ENCODE measurements at places on chromosomes 3 and 15. TPM values are rescaled to one million over a fixed set of nuclear protein-coding genes. Genes with fewer than 3 reads are reported as not detected.

GRCh38 chr3:152364237-152364636, 95.5 kb downstream of the MBNL1 start:
- no peak for DNase-seq
- peaks cover 78% of the 10 kb centered on the region for H3K4me1 ChIP-seq
- no peaks in the 10 kb centered on the region for H3K27me3 ChIP-seq
- H3K36me3 ChIP-seq, result peaks cover 21% of the 10 kb centered on the region

Gene PTH1R
- not detected for total RNA-seq

DNA sequence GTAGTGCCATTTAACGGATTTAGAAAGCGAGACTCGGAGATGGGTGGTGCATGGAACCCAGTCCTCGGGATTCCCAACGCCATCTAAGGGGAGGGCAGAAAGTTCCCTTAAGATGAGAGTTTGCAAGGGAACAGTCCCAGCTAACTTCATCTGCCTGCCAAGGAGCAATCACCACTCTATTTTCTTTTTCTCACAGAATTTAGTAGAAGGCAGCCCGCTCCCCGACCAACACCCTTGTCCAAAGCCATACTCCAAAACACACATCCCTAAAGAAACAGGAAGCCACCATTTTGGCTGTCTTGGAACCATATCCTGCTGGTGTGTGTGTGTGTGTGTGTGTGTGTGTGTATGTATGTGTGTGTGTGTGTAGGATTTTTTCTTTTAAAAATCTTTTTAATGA, 7.1 kb upstream of the FGD5 start:
- no peak overlapping the region for H3K4me3 ChIP-seq
- no peak for DNase-seq
- no peaks in the 10 kb centered on the region for H3K36me3 ChIP-seq
- H3K4me1 ChIP-seq, result no peaks in the 10 kb centered on the region
- H3K27me3 ChIP-seq, result peaks cover 55% of the 10 kb centered on the region
- no peak overlapping the region for H3K27ac ChIP-seq

Gene IL20RB
- 8.7 TPM for total RNA-seq

- H3K27ac ChIP-seq, result no peak overlapping the region
- peaks cover 39% of the 10 kb centered on the region for H3K27me3 ChIP-seq
- H3K4me1 ChIP-seq, result no peaks in the 10 kb centered on the region
- no peak for DNase-seq
- no peak overlapping the region for H3K4me3 ChIP-seq
These were observed 42.1 kb downstream of the SLC6A11 start for GRCh38 chr3:10858091-10858490.

Gene PRR20G
- total RNA-seq, result not detected

- H3K4me1 ChIP-seq, result peaks cover 37% of the 10 kb centered on the region
- no peaks in the 10 kb centered on the region for H3K36me3 ChIP-seq
- H3K4me3 ChIP-seq, result no peak overlapping the region
- DNase-seq, result no peak
- H3K27me3 ChIP-seq, result no peaks in the 10 kb centered on the region
- peak overlapping the region; percentile 91 for H3K27ac ChIP-seq
These were observed 2.2 kb downstream of the DNAH1 start for GRCh38 chr3:52318186-52318816.

DNA sequence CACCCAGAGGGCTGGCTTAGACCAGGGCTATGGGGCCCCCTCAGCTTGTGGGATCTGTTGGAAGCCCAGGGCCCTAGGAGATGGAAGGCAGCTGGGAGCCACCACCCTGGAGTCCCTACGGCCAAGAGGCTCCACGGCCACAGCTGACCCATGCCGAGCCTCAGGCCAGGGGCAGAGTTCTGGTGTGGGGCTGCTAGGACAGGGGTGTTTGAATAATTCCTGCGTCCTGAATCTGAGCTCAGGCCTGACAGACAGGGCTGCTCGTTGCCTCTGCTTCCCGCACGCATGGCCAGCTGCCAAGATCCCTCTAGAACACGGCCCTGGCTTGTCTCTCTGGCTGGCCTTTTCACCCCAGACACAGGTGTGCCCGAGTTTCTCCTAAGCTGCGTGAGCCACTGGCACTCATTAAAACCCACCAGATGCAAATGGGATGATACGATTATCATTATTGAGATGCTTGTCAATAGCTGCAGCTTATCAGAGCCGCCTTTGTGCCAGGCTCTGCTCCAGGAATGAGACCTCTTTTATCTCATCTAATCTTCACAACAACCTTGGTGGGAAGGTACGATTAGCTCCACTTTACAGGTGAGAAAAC, 70.2 kb downstream of the EFCAB12 start:
- no peak for DNase-seq
- H3K4me1 ChIP-seq, result no peaks in the 10 kb centered on the region
- peaks cover 2% of the 10 kb centered on the region for H3K27me3 ChIP-seq
- H3K27ac ChIP-seq, result no peak overlapping the region
- no peaks in the 10 kb centered on the region for H3K36me3 ChIP-seq

DNA sequence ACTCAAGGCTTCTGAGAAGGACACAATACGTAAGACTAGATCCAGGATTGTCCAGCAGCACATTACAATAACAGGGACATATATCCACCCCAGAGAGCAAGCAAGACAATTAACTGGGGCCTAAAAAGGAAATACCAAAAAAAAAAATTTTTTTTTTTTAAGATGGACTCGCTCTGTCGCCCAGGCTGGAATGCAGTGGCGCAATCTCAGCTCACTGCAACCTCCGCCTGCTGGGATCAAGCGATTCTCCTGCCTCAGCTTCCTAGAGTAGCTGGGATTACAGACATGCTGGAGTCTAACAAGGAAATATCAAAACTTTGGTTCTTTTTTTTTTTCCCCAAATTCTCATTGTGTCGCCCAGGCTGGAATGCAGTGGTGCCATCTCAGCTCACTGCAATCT, 28.8 kb upstream of the IMPDH2 start:
- H3K27ac ChIP-seq, result no peak overlapping the region
- peaks cover 9% of the 10 kb centered on the region for H3K36me3 ChIP-seq
- no peak for DNase-seq
- no peaks in the 10 kb centered on the region for H3K27me3 ChIP-seq

- H3K36me3 ChIP-seq, result no peaks in the 10 kb centered on the region
- H3K4me3 ChIP-seq, result no peak overlapping the region
- peaks cover 25% of the 10 kb centered on the region for H3K4me1 ChIP-seq
- no peak overlapping the region for H3K27ac ChIP-seq
- DNase-seq, result no peak
These were observed 36.5 kb upstream of the SPTBN5 start for GRCh38 chr15:41930221-41930866.

Gene MRPS25
- total RNA-seq, result 117 TPM

DNA sequence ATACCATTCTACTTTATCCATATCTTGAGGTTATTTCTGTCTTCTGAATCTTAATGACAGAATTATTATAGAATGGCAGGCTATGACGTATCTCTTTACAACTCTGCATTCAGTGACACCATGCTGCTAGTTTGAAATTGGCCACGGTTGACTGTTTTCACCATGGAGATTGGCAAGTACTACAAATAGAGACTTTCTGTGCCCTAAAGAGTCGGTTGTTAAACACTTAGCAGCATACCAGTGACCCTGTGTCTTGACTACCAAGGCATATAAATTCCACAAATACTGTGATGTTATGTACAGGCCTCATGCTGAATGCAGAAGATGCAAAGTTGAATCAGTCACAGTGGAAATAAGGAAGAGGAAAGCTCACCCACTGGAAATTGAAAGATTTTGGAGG, 67.0 kb upstream of the CADPS start:
- no peak for DNase-seq
- H3K27ac ChIP-seq, result no peak overlapping the region
- no peak overlapping the region for H3K4me3 ChIP-seq
- no peaks in the 10 kb centered on the region for H3K27me3 ChIP-seq
- no peaks in the 10 kb centered on the region for H3K4me1 ChIP-seq

DNA sequence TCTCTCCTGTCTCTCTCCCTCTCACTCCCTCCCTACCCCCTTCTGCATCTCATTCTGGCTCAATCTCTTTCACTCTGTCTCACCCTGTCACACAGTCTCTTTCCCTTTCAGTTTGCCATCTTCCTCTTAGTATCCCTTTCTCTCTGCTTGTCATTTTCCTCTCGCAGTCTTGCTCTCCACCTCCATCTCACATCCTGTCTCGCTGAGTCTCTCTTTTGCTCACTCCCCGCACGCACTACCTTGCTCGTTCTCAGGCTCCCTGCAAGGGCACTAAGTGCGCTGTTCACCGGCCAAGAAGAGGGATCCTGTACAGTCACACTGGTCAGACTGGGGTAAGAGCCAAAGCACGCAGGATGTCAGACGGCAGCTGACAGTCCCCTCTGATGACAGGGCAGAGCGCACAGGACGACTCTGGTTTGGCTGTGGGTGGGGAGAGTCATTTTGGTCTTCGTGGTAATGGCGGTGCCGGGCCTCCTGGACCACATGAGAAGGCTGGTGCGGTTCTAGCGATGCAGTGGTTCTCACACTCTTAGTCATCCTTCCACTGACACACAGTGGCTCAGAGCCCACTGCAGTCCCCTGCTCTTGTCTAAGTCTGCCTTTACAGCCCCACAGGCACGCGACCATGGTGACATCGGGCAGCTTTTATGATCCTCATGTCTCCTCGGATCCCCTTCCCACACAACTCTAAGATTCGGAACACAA, 356.8 kb downstream of the FOXP1 start:
- DNase-seq, result peak; percentile 96
- H3K27me3 ChIP-seq, result peaks cover 10% of the 10 kb centered on the region
- H3K27ac ChIP-seq, result peak overlapping the region; percentile 88
- peaks cover 39% of the 10 kb centered on the region for H3K4me1 ChIP-seq

DNA sequence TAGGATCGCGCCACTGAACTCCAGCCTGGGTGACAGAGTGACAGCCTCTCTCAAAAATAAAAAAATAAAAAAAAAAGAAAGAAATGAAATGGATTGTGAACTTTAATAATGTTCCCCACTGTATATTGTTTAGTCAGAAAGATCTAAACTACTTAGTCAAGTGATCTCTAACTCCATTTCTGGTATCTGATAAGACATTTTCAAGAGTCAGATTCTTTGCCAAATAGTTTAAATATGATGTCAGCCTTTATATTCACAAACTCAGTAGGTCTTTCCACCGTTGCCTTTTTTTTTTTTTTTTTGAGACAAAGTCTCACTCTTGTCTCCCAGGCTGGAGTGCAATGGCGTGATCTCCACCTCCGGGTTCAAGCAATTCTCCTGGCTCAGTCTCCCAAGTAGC, 29.0 kb upstream of the OSBPL11 start:
- H3K4me1 ChIP-seq, result no peaks in the 10 kb centered on the region
- H3K4me3 ChIP-seq, result no peak overlapping the region
- no peak overlapping the region for H3K27ac ChIP-seq

- H3K4me3 ChIP-seq, result peak overlapping the region; percentile 74
- H3K27ac ChIP-seq, result peak overlapping the region; percentile 49
- no peaks in the 10 kb centered on the region for H3K27me3 ChIP-seq
- DNase-seq, result no peak
- peaks cover 51% of the 10 kb centered on the region for H3K4me1 ChIP-seq
- H3K36me3 ChIP-seq, result no peaks in the 10 kb centered on the region
These were observed 18.0 kb downstream of the ATP10A start for GRCh38 chr15:25844981-25845680.

Measured in natural killer cell treated with Interleukin-12 subunit alpha and Interleukin-12 subunit beta and Interleukin-15 and Interleukin-18, amount 100 ng/mL, for 72 hours (primary cell).